Naive thymus-derived CD8-positive, alpha-beta T cell (primary cell): ENCODE measurements at places on chromosomes 2 and 18.

DNA sequence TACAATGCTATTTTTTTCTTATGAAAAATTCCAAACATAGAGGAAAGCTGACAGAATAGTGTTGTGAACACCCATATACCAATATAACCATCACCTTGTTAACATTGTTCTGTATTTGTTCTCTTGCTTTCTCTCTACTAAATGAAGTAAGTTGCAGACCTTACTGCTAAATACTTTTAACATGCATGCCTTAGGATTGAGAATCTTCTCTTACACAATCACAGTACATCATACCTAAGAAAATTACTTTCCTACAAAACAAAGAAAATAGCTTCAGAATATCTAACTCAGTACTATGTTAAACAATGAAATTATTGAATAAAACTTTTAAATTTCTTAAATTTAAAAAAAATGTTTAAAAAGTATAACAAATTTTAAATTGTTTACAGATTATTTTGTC lies 136.5 kb downstream of the UBR3 start:
- no peak for DNase-seq

DNA sequence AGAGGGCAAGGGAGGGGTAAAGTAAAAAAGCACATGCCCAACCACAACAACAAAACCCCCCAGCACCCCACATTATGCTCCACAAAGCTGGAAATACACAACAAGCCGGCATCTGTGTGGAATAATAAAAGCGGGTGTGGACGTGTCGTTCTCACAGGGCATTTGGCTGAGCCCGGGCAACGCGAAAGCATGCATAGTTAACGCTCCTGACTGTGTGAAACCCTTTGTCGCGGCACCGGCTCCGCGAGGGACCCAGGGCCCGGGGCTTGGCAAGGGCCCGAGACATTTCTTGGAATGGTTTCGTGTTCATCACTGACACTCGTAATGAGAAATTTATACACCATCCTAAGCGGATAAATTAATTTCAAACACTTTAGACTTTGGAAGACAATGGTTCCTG lies 165.6 kb downstream of the INHBB start:
- DNase-seq: no peak

- no peak for DNase-seq
These were observed 72.3 kb upstream of the SESTD1 start for GRCh38 chr2:179336782-179337534.

- no peak for DNase-seq
These were observed 476.3 kb downstream of the TRIB2 start for GRCh38 chr2:13193075-13193474.

DNA sequence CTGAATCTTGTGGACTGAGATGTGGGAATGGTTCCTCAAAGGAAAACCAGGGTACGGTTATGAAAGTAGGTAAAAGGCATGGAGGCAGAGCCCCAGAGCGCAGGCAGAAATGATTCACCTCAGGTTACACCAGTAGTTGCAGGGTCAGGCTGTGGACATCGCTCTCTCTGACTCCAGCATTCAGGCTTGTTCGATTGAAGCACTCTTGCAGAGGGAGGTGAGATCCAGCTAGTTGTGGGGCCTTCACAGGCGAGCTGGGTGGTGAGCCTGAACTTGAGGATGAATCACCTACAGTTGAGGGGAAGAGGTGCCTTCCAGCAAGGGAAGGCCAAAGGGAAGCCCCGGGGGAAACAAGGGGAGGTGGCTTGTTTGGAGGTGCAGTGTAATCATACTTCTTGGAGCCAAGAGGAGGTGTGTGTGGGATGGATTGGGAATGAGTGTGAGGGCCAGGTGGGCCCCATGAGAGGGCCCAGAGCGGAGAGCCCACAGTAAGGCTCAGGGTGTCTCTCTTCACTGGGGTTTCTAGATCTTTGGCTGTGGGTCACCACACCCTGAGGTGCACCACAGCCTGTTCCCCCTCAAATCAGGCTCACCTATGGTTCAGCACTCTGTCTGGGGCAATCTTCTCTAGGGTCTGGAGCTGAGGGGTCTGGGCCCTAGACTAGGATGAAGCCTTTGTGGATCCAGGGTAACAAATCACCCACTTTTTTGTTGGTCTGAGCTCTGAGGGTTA lies 48.5 kb upstream of the MCFD2 start:
- DNase-seq: no peak

DNA sequence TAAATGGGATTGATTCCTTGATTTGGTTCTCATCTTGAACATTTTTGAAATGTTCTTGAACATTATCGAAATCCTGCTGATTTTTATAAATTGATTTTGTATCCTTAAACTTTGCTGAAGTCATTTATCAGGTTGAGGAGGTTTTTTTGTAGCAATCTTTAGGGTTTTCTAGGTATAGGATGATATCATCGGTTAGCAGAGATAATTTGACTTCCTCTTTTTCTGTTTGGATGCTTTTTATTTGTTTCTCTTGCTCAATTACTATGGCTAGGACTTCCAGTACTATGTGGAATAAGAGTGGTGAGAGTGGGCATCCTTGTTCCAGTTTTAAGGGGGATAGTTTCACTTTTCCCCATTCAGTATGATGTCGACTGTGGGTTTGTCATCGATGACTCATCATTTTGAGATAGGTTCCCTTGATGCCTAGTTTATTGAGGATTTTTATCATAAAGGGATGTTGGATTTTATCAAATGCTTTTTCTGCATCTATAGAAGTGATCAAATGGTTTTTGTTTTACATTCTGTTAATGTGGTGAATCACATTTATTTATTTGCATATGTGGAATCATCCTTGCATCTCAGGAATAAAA lies 201.5 kb upstream of the ZSWIM2 start:
- no peak for DNase-seq

DNA sequence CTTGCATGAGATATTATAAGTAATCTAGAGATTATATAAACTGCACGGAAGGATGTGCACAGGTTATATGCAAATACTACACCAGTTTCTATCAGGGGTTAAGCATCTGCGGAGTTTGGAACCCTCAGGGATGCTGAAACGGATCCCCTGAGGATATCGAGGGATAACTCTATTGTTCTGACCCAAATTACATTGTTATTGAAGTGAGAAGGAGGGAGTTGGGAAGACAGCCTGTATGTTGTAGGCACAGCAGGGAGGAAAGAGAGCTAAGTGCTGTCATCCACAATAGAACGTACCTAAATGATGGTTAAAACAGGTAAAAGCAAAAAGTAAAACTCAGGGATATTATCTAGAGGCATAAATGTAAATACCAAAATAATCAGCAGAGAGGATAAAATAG lies 44.6 kb upstream of the SMAD2 start:
- no peak for DNase-seq

- no peak for DNase-seq
These were observed 214.5 kb downstream of the TMEM182 start for GRCh38 chr2:102975996-102976975.

DNA sequence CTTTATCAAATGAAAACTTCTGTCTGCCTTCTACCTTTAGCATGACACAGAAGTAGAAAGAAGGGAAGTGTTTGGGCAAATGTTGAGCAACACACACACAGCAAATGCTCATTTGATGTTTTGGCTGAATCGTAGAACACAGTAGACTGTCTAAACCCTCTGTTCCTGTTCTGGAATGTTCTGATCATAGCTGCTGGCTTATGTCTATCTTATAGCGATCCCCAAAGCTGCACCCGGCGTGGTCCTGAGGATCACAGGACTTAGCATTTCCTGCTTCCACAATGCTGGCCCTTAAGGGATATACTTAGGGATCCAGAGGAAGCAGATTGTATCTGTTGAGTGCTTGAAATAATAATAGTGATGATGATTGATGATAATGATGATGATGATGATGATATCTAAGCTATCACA lies 15.2 kb downstream of the GNLY start:
- no peak for DNase-seq

DNA sequence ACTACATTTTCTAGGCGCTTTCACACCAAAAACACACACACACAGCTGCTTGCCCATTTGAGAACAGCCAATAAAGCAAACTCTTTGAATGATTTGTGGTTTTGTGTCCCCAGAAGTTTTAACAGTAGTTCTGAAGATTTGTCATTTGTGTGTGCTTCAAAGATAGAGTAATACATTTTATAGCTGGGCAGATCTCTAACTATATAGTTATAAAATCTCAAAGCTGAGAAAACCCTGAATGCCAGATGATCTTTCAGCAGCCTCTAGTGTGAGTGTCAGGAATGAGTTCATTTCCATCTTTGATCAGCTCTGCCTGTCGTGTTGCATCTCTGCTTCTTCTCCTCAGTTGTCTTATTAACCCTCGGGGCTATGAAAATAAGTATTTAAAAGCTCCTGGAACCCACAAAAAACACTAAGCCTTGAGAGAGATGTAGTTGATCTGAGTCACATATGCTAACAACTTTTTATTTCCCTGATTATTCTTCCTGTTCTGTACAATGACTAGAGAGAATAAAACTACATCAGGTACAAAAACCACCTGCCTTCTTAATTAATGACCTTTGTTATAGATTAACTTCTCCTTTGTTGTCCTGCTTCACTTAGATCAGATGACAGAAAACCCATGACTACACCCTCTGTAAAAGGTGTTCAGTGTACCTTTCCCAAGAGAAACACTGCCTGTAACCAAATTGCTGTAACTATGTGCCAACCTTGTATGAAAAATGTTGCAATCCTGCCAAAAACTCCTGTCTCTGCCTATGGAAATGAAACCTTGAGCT lies 30.0 kb upstream of the SLC3A1 start:
- DNase-seq: no peak
